ENCODE measurements at places on chromosomes 11 and 22.

GRCh38 chr11:82845356-82846353 is 54.6 kb downstream of the PRCP start:
- no peak for DNase-seq

DNA sequence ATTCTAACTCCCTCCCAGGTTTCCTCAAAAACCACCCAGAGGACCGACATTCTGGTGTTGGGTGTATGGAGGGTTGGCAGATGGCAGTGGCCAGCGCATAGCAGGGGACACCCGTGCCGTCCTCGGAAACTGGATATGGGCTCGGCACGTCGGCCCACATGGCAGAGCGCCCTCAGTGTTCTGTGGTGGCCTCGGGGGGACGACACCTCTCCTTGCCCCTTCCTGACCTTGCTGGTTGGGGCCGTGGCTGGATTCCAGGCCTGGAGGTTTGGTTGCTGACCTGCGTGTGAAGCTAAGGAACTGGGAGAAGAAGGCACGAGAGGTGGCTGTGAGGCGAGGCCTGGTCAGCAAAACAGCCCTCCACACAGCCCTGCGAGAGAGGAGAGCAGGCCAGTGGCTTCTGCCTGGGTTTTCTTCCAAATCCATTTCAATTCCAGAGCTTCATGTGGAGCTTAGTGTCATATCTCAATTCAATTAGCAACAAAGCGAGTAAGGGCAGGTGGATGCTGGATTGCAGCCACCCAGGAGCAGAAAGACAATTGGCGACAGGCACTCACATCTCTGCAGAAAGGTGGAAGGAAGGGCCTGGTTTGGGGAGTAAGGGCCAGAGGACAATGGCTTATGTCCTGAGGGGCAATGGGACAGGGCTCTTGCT is 478.4 kb downstream of the BRD1 start:
- DNase-seq, result no peak

- no peak for DNase-seq
These were observed 11.8 kb upstream of the FXYD2 start for GRCh38 chr11:117836077-117836960.

DNA sequence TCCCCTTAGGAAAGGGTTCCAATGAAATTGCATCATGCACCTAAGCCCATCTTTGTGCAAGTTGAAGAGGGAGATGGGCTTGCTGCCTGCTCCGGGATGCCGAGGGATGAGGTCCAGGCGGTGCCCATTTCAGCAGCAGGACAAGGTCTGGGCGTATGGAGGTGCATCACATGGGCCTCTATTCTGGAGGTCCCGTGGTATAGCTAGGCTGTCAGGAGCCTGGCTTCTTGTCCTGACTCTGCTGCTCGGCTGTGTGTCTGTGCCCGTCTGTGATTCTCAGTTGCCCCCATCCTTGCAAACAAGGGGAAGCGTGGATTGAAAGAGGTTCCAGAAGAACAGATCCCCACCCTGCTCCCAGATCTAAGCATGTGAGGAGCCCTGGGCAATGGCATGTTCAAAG is 130.0 kb downstream of the OSBP2 start:
- no peak for DNase-seq

DNA sequence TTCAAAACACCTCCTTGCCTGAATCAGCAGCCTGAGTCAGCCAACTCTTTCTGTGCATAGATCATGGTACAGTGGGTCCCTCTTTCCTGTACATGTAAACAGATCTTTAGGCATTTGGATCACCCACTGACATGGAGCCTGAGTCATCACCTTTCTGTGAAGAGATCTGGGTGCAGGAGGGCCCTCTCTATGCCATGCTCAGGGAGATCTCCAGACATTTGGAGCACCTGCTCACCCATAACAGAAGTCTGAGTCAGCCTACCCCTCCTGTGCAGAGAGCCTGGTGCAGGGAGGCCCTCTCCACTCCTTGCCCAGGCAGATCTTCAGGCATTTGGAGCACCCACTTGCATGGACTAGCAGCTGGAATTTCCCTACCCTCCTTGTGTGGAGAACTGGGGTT is 56.2 kb upstream of the GLYAT start:
- no peak for DNase-seq

GRCh38 chr11:61587541-61587941 is 6.7 kb upstream of the SYT7 start:
- peak; percentile 37 for DNase-seq

- no peak for DNase-seq
These were observed 40.1 kb upstream of the CXCR5 start for GRCh38 chr11:118843565-118843964.

DNA sequence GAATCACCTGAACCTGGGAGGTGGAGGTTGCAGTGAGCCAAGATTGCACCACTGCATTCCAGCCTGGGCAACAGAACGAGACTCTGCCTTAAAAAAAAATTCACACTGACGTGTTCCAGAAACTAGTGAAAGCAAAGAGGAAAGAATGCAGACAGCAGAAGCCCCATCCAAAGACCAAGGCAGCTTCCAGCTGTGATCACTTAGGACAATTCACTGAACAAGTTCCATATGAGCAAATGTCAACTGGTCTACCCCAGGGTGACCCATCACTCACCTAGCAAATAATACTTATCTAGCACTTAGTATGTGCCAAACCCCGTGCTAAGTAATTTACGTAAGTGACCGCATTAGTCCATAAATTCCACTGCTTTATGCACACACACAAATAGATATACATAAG is 138.9 kb downstream of the LARGE1 start:
- DNase-seq, result no peak

DNA sequence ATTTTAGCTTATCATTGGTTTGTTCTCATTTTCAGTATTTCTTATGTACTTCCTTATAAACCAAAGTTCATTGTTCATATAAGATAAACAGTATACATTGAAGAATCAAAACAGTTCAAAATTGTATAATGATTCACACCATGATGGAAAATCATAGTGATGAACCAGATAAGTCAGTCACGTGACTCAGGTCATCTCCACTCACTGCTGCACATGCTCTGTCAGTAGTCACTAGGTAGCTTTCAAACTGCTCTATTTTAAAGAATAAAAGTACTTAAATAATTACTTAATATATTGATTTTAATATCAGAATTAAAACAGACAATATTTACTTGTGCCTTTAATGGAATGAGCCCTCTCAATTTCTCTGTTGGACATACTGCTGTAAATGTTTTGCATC is 37.5 kb downstream of the PDHX start:
- no peak for DNase-seq

- DNase-seq, result no peak
These were observed 14.4 kb downstream of the IL18BP start for GRCh38 chr11:72012897-72013721.

DNA sequence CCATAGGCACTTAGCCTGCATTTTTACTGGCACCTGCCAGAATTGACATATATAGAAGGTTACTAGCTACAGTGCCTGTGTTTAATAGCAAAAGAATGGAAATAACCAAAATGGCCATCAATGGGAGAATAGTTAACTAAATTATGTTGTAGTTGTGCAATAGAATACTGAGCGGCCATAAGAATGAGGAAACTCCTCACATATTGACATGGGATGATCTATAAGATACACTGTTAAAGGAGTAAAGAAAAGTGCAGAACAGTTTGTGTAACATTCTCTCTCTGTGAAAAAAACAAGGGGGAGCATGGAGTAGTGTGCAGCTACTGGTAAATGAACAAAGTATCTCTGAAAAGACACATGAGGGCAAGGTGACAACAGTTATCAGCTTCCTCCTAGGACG is 21.5 kb downstream of the ARAP1 start:
- no peak for DNase-seq

- peak; percentile 32 for DNase-seq
These were observed 74.6 kb upstream of the TEAD1 start for GRCh38 chr11:12599408-12600143.

- DNase-seq, result no peak
These were observed 555.3 kb downstream of the MIAT start for GRCh38 chr22:27212617-27213177.

GRCh38 chr11:110305169-110306018 is 9.0 kb upstream of the RDX start:
- no peak for DNase-seq

DNA sequence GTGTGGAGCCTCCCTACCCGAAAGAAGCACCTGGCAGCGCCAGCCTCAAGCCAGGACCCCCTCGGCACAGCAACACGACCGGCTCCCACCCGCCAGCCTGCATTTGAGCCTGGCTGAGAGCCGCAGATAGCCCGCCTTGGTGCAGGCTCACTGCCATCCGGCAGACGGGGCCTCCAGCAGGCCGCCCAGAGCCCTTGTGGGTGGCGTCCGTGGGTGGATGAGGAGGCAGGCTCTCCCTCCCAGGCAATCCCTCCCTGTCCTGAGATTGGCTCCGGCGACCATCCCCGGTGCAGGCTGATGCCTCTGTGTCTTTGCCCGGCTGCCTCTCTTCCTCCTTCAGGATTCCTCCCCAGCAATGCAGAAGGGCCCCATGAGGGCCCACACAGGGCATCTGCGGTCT is 1527.9 kb downstream of the BRD1 start:
- no peak for DNase-seq

DNA sequence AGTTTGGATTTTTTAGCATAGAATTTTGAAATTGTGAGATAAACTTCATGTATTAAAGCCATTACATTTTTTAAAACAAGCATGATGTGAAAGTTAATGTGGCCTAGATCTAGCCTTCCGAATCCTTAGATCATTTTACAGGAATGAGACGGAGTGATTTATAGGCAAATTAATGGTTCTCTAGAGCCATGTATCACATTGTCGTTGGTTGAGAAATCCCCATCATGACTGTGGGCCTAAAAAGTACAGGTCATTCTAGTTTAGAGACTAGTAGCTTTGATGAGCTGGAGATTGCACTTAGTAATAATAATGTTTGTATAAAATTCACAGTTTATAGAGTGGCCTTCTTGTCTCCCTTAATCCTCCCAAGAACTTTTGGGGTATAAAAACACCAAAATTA is 7.1 kb downstream of the EWSR1 start:
- no peak for DNase-seq

GRCh38 chr11:114279792-114280546 is 16.2 kb upstream of the NNMT start:
- DNase-seq, result no peak

DNA sequence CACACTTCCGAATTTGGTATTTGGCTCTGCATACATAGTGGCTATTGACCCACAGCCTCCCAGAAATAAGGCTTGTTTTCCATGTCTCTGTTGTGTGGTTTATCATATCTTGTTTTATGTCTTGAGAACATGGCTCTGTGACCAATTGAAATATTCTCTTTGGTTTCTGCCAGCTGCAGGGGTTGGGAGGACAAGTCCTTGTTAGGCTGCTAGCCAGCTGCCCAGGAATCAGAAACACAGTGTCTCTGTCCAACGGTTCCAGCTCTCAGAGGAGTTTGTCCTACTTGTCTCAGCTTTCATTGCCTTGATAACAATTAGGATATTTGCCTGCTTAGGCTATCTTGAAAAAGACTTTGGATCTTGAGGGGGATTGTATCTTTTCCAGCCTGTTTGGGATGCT is 6.0 kb upstream of the SLC7A4 start:
- no peak for DNase-seq

DNA sequence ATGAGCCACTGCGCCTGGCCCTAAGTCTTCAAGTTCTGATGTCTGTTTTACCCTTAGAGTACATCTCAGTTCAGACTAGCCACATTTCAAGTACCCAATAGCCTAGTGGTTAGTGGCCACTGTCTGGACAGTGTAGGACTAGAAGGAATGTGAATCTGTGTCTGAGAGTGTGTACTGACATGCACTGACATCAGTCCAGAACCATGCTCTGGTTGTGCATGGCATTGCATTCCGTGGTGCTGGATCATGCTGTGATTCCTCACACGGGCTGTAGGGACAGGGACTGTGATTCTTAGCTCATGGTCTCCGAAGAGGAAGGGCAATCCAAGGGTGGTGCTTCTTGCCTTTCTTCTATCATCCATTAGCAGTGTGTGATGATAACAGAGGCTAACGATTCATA is 41.1 kb downstream of the AMOTL1 start:
- no peak for DNase-seq

DNA sequence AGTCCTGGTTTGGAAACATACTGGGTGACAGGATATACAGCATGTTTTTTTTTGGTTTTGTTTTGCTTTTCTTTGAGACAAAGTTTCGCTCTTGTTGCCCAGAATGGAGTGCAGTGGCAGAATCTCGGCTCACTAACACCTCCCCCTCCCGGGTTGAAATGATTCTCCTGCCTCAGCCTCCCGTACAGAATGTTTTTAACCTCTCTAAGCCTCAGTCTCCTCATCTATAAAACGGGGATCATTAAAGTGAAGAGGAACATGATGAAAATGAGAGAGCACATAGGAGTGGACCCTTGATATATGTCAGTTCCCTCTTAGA is 28.1 kb upstream of the SCARF2 start:
- DNase-seq, result no peak

- DNase-seq, result no peak
These were observed 1.1 kb upstream of the RASSF10 start for GRCh38 chr11:13008061-13008435.

DNA sequence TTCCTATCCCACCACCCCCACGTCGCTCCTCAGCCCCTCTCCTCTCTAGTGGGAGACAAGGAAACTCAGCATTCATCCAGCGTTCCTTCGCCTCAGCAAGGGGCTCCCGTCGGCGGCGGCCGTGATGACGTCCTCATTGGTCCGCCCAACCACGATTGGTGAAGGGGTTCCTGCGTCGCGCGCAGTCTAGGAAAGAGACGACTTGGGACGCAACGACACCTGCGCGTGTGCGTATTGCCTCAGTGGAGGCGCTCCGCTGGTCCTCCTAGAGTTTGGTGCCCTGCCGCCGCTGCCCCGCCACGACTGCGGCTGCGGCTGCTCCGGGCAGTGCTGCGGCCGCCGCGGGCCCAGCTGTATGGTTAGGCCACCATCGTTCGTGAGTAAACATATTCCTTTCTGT is 56.6 kb downstream of the CCDC81 start:
- no peak for DNase-seq

DNA sequence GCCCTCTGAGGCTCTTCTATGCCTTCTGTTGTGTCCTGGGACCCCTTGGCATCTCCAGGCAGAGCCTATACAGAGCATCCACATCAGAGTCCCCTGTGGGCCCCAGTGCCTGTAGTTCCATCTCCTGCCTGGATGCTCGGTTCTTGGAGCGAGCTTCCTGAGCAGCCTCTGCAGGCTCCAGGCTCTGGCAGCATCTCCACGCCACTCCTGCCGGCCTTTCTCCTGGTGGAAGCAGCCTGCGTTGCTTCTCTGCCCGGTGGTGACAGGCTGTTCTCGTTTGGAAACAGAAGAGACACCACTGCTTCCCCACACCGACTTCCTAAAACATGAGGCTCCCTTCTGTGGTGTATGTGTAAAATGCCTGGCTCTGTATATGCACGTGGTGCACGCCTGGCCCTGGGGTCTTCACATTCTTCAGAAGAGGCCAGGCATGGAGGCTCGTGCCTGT is 52.8 kb downstream of the BCR start:
- DNase-seq, result no peak

DNA sequence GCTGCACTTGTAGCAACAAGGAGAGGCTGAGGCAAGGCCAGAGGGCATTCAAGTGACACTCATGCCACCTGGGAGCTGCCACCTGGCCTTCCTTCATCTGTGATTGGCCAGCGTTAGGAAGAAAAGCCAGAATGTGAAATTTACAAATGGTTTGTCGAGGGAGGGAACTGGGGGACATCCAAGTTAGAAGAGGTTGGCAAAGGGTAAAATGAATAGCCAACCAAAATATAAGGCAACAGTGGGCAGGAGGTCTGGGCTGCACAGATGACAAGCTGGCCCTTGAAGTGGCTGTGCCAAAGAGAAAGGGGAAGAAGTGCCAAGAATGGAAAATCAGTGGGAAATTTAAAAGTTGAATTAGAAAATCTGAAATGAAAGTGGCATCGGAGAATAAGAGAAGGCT is 221.4 kb downstream of the C11orf91 start:
- DNase-seq, result no peak
